ENCODE measurements at places on chromosomes 2 and 18.

DNA sequence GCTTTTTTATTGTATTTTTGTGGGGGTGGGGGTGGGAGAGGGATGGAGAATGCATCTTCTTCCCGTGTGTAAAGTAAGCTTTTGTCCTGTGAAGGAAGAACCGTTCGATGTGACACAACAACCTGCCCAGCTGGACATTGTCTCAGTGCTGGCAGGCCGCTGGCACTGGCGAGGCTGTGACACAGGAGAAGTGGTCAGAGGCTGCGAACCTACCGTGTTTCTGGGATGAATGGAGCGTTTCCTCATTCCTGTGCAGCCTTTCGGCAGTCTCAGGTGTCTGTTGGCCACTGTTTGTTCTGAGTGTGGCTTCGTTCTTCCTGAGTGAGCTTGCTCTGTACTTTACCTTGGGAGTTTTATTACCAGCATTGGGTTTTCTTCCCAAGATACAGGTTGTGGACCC, 8.0 kb downstream of the RAMP1 start:
- no peak for DNase-seq

- DNase-seq: no peak
These were observed 39.3 kb downstream of the C1QL2 start for GRCh38 chr2:119119076-119119785.

GRCh38 chr2:217990791-217991465, 11.9 kb downstream of the TNS1 start:
- DNase-seq: no peak

DNA sequence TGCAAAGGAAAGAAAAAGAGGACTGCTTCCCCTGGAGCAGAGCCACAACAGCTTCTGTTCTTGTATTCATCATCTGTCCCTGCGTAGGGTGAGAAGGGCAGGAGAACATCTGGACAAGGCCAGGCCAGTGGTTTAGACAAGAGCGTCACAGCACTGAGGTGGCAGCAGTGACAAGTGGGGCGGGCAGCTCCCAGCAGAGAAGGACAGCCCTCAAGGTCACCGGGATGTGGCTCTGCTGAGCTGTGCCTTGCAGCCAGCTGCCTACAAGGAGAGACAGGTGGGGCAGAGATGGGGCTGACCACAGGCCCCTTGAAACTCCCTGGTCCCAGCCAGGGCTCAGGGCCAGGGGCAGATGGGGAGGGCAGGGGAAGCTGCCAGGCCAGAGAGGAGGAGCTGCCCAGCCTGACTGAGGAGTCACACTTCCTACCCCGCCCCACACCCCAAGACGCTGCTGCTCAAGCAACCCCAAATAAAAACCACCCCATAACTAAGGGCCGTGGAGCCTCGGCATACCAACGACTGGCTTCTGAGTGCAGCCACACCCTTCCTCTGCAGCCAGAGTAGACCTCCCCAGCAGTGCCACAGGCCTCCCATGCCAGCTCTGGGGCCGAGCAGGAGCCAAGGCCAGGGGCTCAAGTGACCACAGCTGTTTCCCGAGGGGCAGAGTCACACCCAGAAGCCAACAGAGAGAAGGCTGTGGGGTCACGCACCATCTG, 5.4 kb downstream of the RAB11FIP5 start:
- DNase-seq: no peak

GRCh38 chr2:85401844-85402243, 8.3 kb downstream of the CAPG start:
- no peak for DNase-seq

- DNase-seq: no peak
These were observed 178.1 kb upstream of the PIEZO2 start for GRCh38 chr18:11327391-11328009.

- DNase-seq: no peak
These were observed 16.9 kb upstream of the TUBB6 start for GRCh38 chr18:12291161-12291560.

- no peak for DNase-seq
These were observed 98.6 kb downstream of the BCL2L11 start for GRCh38 chr2:111219285-111219684.

GRCh38 chr2:109187711-109188495, 58.9 kb downstream of the SH3RF3 start:
- DNase-seq: no peak

GRCh38 chr18:78805840-78806239, 173.8 kb upstream of the SALL3 start:
- no peak for DNase-seq

- DNase-seq: no peak
These were observed 211.6 kb downstream of the TRIB2 start for GRCh38 chr2:12928197-12928774.

GRCh38 chr18:24346254-24346653, 51.4 kb downstream of the OSBPL1A start:
- DNase-seq: no peak

GRCh38 chr18:59155153-59155552, 15.5 kb downstream of the SEC11C start:
- no peak for DNase-seq

DNA sequence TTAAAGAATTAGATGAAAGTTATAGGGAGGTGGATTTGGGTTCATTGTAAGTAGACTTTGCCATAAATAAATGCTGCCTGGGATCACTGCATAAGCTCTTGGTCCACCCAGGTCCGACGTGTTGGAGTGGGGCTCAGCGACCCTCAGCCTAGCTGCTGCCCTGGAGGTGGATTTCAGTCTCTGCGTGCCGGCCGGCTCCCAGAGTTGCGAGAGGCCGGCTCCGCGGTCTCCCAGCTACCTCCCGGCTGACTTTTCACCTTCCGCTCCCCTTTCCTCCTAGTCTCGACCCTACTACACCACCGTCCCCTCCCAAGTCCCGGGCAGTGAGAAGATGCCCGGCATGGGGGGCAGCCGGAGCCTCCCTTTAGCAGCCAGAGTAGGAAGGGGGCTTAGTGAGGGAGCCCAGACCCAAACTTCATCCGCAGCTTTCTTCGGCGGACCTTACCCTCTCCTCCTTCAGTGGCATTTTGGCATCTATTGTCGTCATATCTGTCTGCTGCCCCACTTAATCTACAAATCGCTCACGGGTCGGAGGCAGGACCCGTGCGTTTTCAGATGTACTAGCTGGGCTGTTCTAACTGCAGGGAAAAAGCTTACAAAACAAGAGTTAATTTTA, 8.1 kb downstream of the EMX1 start:
- DNase-seq: no peak

DNA sequence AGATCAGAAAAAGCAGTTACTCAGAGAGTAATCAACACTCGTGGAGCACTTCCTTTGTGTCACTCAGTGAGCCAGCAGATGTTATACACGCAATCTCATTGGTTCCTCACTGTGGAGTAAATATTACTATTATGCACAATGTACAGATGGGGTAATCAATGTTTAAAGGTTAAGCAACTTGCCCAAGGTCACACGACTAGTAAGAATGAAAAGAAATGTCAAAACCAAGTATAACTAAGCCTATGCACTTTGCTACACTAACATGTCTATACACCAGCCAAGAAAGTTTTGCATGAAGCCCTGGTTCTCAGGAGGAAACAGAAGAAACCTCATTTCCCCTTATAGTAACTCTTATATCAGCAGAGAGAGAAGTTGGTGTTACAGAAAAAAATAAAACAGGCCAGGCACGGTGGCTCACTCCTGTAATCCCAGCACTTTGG, 5.4 kb downstream of the METTL21A start:
- DNase-seq: no peak

- no peak for DNase-seq
These were observed 426.1 kb downstream of the DSC3 start for GRCh38 chr18:30616414-30616813.

DNA sequence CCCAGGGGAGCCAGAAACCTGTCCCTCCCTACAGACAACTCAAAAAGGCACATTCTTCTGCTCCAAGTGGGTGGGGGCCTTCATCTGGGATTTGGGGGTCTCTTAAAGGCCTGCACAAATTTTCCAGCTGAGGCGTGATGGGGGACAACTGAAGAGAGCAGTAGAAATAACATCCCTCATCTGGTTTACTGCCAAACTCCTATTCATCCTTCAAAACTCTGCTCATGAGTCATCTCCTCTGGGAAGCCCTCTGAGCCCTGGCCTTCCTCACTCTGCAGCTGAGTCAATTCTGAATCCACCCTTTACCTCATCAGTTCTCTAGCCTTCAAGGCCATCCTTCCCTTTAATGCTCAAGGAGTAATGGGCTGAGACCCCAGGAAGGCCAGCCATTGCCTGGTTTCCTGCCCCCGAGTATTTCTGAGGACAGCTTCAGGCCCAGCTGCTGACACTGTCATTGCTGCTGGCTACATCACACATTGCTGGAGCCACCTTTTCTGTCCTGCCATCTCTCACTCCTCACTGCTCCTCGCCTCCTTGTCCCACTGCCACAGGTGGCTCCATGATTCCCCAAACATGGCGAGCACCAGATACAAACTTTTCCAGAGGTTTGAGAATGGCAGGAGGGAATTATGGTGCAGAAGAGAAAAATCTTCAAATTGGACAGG, 32.2 kb upstream of the GLI2 start:
- DNase-seq: no peak

DNA sequence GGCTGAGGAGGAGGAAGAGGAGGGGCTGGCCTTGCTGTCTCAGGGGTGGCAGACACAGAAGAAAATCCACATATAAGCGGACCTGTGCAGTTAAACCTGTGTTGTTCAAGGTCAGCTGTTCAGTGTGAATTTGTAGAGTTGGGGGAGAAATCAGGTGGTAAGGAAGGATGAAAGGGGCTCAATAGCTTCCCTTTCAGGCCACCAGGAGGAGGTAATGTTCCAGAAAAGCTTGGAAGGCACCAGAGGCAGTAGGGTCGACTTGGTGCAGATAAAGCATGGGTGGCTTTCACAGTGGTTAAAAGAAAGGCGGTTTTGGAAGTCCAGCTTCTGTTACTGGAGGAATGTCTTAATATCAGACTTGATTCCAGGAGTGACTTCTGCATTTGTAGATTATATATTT, 167.4 kb downstream of the THSD7B start:
- DNase-seq: no peak

- no peak for DNase-seq
These were observed 90.3 kb upstream of the TMEM17 start for GRCh38 chr2:62596061-62596921.

GRCh38 chr2:172376016-172376415, 51.4 kb upstream of the ITGA6 start:
- no peak for DNase-seq

- DNase-seq: no peak
These were observed 19.6 kb downstream of the CPLX4 start for GRCh38 chr18:59298871-59299270.

GRCh38 chr2:24919506-24920097, 435 bp downstream of the ADCY3 start:
- DNase-seq: no peak

GRCh38 chr2:43152741-43153647, 73.4 kb downstream of the ZFP36L2 start:
- DNase-seq: no peak
